Right ventricle myocardium inferior (tissue), 1 donor: ENCODE measurements at places on chromosomes 6 and 20.

DNA sequence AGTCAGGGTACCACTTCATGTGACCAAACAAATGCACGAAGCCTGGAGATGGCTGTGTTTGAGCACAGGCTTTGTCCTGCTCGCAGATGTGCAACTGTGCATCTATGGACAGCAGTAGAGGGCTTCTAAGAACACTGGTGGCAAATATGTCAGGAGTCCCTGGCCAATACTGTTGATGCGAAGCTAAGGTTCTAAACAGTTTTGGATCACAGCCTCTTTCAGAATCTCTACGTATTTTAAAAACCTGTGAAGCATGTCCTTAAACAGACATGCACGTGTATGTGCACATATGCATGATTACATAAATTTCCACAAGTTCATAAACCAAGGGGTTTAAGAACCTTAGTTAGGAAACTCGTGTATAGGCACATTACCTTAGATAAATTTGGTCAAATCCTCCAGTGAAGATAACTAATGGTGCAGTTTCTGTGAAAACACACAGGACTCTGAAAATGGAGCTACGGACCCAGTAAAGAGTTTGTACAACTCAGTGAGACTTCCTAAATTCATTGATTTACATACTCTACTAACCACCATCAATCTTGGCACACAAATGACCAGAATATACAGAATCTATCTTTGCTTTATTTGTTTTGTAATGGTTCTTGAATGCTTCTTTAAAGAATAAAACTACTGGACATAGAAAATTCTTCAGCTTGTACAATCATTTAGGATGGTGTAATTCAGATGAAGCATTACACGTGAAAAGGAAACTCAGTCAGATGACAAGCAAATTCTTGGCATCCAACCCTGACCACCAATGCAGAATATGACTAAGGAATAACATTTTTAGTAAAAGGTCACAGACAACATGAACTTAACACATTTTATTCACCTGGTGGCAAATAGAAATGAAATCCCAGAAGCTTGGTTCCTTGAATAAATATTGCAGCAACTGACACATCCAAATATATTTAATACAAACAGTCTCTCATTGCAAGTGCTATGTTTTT, 27.4 kb downstream of the KCNQ5 start:
- DNase-seq, result no peak

DNA sequence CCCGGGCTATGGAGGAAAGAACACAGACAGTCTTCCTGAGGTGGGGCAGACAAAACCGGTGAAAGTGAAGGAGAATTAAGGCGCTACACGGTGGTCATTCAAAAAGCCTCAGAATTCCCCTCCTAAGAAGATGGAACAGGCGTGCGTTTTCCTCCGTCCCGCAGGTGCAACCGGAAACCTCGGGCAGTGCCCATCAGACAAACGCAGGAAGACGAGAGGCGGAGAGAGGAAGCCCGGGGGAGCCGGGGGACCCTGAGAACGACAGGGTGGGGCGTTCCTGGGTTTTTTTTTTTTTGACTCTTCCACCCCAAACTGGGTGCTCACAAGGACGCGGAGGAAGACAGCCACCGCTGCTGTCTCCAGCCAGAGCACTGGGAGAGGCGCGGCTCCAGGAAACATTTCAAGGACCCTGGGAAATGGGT, 25.4 kb downstream of the TTLL2 start:
- DNase-seq, result no peak

GRCh38 chr20:58421497-58421850, 32.4 kb downstream of the VAPB start:
- DNase-seq, result no peak

DNA sequence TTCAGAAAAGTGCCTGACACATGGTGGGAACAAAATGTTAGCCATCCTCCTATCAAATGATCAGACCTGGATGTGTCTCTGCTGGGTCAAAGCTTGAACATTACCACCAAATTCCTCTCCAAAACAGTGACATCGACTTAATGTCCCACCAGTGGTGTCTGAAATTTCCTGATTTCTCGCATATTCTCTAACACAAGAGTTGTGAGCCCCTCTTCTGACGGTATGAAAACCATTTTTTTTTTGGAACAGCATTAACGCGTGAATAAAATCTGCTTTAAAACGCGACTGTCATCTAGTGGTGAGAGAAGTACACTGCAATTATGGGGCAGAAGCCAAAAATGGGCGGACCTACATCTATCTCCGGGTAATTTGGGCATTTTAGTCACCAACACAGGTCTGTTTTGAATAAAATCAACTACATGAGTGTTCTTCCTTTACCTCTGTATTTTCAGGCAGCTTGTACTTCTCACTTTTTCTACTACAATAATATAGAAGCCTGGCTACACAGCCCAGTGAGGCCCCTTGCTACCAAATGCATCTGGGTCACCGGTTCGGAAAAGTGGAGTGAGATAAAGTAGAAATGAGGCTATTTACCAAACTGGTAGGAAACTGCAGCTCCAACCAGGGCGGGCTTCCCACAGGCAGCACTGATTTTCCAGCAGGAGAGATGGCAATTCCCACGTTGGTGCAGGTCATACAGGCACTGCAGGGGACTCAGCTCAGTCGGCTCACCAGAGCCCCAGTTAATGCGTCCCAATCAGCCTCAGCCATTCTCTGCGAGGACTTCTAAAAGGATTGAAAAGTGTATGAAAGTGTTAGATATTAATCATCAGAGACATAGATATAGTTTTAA, 27.4 kb downstream of the MGME1 start:
- DNase-seq, result no peak

DNA sequence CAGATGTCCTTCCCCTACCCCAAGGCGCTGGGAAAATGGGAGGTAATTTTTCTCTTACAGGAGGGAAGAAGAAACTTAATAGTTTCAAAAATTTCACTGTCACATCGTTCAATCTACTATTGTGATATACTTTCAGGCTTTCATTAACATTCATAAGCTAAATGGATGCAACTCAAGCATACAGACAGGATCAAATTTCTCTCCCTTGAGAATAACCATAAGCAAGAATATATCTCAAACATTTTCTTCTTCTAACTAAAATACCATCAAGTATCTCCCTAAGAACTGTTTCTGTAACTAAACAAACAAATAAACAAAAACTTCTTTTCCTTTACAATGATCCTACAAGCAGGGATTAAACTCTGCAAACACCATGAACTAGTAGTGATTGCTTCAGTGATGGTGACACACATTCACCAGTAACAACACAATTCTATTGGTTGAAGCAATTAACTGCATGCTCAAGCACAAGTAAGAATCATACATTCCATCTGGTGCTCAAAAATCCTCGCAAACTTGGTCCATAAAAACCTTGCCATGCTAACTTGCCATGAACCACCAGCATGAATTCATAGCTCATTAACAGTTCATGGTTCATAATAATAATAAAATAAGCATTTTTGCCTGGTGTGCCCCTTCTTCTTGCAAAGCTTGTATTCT, 183.8 kb downstream of the PTPRK start:
- no peak for DNase-seq

DNA sequence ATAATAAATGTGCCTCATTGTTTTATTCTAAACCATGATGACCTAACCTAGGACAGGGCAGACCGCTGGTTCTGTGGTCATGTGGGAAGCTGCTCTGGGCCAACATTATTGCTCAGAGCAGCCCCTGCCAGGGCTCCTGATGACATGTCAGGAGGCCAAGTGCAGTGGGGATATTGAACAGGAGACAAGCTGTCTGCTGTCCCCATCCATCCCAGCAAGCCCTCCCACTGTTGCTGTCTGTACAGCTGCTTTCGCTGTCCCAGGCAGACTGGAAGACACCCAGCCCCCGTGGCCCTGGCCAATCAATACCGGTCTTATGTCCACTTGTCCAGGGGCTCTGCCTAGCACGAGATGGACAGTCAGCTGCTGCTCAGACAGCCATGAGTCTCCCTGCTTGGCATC, 43.2 kb upstream of the FNDC1 start:
- peak; percentile 73 for DNase-seq

DNA sequence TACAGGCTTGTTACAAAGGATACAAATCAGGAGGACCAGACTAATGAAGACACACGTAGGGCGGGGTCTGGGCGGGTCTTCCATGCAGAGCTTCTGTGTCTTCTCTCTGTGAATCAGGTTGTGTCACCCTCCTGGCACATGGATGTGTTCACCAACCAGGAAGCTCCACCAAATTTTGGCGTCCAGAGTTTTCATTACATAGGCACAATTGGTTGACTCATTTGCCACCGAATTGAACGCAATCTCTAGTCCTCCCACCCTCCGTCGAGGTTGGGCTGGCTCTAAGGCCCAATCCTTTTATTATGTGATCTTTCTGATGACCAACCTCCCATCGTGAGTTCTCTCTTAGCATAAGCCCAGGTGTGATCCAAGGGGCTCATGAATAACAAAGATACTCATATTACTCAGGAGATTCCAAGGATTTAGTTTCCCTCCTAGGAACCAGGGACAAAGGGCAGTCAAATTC, 36.3 kb upstream of the DDR1 start:
- no peak for DNase-seq

DNA sequence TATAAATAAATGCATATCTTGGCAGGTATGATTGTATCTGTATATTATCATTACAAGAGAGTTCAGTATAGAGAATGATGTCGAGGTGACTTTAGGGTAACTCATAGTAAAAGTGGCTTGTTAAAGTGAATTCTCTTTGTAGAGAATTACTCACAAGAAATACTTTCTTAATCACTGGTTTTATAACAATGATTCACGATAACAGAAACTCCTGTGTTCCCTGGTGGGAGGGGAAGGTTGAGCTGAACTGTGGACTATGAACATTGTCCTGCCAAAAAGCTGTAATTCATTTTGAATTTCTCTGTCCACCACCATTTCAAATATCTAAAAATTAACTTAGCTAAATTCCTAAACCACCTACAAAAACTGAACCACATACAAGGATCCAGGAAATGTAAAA, 7.7 kb downstream of the TPMT start:
- no peak for DNase-seq
